ENCODE measurements at places on chromosomes 12 and 14. TPM values are rescaled to one million over a fixed set of nuclear protein-coding genes. Genes with fewer than 3 reads are reported as not detected.

The CLEC1A gene
- 3.0 TPM for total RNA-seq

The AEBP2 gene
- total RNA-seq = 17.3 TPM

The KLRF1 gene
- not detected for total RNA-seq

The P2RX2 gene
- total RNA-seq = not detected

The HVCN1 gene
- total RNA-seq = 1.8 TPM

The ZNF84 gene
- 30.8 TPM for total RNA-seq

The SLC6A12 gene
- total RNA-seq = 7.9 TPM

The STK38L gene
- 36.7 TPM for total RNA-seq

The TCL1A gene
- not detected for total RNA-seq

The PCK2 gene
- 68.7 TPM for total RNA-seq

The PIP4K2C gene
- total RNA-seq = 30.0 TPM

The GPR68 gene
- 0.44 TPM for total RNA-seq

The PTPRB gene
- total RNA-seq = 1.2 TPM

The RILPL2 gene
- 1.6 TPM for total RNA-seq

The NGB gene
- total RNA-seq = not detected

The NUBPL gene
- total RNA-seq = 14.4 TPM

The PRPH gene
- 1.1 TPM for total RNA-seq

The NOS1 gene
- 0.04 TPM for total RNA-seq

The VDR gene
- total RNA-seq = 3.2 TPM

The HELB gene
- total RNA-seq = 4.6 TPM

The PPP4R4 gene
- total RNA-seq = 3.8 TPM

The RIPK3 gene
- 4.8 TPM for total RNA-seq

The IFT43 gene
- total RNA-seq = 31.9 TPM

The NINJ2 gene
- 0.70 TPM for total RNA-seq

The AHNAK2 gene
- total RNA-seq = 5.9 TPM

The SDSL gene
- 10.3 TPM for total RNA-seq

The AICDA gene
- 0.12 TPM for total RNA-seq

The DPY19L2 gene
- 11.6 TPM for total RNA-seq
